GM18507 (cell line): ENCODE measurements at places on chromosomes 16 and 17.

GRCh38 chr17:50513495-50513894 lies 5.3 kb downstream of the MYCBPAP start:
- DNase-seq = no peak

GRCh38 chr17:79220201-79220712 lies 145.6 kb downstream of the ENGASE start:
- DNase-seq = no peak

- peak; percentile 29 for DNase-seq
These were observed at the start of gene SLFN12 for GRCh38 chr17:35432176-35433074. Gene SLFN12 (minus strand): TSS chr17:35432500. CDS start chr17:35423028, 9,472 bp downstream.

GRCh38 chr16:83433201-83433600 lies 374.6 kb upstream of the HSBP1 start:
- no peak for DNase-seq

DNA sequence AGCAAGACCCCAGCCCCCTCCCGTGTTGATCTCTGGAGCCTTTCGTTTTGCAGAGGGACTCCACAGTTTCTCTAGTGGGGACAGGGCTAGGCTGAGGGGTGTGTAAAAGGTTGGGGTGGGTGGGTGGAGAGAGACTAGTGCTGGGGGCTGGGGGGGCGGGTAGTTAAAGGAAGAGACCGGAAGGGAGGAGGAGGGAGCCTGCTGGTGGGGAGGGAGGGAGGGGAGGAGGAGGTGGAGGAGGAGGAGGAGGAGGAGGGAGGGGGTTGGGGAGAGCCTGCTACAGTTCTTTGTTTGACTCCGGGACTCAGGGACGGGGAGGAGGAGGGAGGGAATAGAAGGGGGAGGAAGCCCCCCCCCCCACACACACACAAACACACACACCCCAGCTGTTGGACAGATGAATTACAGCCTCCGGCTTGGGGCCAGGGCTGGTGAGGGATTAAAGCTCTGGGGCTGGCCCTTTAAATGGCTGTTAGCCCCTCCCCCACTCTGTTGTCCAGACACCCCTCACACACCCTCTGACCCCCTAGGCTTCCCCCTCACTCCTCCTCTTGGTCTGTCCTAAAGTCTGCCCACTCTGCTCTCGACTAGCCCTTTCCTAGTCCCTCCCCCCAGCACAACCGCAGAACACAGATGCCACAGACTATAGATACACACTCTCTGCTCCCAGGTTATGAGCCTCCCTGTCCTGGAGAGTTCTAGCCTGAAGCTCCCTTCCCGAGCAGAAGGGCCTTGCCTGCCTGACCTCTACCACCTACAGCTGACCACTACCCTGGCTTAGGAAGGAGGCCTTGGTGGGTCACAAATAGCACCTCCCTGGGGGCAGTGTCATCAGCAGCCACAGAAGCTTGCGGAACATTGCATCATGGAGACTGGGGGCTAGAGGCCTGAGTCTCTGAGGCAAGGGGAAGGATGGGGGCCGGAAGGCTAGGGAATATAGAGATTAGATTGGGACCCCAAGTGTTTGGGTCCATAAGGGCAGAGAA lies 4.4 kb downstream of the KDM6B start:
- no peak for DNase-seq

DNA sequence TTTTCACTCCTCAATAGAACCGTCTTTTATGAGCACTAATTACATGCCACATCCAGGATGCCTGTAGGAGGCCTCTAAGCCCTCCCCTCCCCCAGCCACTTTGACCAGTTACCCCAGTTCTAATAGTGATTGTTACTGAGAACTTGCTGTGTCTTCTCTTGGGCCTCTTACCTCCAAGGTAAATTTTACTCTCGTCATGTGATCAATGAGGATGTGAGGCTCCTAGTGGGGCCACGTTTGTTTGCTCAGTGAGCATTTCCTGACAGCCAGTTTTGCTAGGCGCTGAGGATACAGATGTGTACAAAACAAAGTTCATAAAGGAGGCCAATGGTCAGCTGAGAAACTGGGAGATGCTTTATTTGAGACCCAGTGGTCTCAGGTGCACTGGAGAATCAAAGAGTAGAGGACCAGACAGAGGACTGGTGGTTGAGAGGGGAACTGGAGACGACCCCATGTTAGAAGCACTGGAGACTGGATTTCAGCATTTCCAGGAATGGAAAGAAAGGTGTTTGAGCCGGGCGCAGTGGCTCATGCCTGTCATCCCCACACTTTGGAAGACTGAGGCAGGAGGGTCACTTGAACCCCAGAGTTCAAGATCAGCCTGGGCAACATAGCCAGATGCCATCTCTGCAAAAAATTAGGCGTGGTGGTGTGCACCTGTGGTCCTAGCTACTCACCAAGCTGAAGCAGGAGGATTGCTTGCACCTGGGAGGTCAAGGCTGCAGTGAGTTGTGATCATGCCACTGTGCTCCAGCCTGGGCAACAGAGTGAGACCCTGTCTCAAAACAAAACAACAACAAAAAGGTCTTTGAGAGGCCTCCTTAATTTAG lies 2.6 kb downstream of the ATP2C2 start:
- DNase-seq = no peak

- DNase-seq = no peak
These were observed 563 bp downstream of the METRNL start for GRCh38 chr17:83079766-83080578.

DNA sequence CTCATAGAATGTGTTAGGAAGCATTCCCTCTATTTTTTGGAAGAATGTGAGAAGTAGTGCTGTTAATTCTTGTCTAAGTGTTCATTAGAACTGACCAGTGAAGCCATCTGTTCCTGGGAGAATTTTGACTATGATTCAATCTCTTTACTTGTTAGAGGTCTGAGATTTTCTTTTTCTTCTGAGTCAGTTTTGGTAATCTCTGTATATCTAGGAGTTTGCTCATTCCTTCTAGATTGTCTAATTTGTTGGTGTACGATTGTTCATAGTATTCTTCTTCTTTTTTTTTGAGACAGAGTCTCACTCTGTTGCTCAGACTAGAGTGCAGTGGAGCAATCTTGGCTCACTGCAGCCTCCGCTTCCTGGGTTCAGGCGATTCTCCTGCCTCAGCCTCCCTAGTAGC lies 20.4 kb downstream of the NFATC3 start:
- DNase-seq = no peak

- no peak for DNase-seq
These were observed 26.1 kb upstream of the DHRS7B start for GRCh38 chr17:21100636-21101035.

DNA sequence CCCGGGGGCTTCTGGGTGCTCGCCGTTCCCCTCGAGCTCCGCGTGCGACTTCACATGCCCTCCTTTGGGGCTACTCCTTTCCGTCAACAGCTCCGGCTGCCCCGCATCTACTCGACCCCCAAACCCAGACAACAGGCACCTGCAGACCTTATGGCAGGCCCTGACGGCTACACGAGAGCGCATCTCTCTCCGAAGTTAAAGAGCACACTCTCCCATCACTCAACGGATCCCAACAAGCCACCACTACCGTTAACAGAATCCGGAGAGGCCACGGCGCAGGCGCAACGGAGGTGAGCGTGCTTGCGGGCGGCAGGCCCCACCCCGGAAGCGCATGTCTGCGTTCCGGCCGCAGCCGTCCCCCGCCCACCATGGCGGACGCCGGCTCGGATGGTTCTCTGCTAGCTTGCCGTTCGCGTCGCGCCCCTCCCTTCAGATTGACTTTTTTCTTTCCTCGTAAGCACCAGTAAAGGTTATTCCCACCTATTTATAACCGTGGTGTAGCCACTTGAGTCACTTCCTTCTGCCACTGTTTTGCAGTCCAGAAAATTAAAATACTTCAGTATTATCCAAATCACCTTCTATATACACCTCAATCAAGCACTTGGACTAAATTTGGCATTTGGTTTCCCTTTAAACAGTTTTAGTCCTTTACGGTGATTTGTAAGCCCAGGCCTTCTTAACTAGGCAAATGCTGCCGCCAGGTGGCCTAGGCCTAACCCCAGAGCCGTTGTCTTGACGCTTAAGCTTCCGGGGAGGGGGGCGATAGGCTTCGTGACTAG lies at the start of gene POLG2:
Gene POLG2, minus strand, starts transcription at position 269 of the 779 bp plus-strand sequence. Its CDS starts 86 bp downstream, at position 183.
- DNase-seq = peak; percentile 87

GRCh38 chr17:27601069-27601974 lies 29.7 kb upstream of the LGALS9 start:
- peak; percentile 47 for DNase-seq

DNA sequence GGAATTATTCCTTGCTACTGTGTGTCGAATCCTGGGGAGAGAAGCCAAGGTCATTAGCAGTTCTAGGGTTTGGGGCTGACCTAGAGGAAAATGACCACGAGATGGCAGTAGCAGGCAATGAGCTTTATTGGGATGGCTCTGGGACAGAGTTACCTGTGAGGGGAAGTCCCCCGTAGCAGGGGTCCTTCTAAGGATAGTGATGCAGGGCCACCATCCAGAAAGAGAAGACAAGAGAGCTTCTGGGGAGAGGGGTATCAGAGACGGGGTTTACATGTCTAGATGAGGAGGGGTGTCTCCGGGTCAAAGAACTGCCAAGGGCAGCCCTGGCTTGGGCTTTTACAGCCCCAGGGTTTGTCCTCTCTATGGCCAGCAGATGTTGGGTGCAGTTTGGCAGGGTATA lies 6.4 kb upstream of the GGT6 start:
- DNase-seq = peak; percentile 44
